ENCODE measurements at places on chromosomes 6 and 20.
A peak's percentile ranks its signal among the peaks of the same experiment; 100 is the strongest.

DNA sequence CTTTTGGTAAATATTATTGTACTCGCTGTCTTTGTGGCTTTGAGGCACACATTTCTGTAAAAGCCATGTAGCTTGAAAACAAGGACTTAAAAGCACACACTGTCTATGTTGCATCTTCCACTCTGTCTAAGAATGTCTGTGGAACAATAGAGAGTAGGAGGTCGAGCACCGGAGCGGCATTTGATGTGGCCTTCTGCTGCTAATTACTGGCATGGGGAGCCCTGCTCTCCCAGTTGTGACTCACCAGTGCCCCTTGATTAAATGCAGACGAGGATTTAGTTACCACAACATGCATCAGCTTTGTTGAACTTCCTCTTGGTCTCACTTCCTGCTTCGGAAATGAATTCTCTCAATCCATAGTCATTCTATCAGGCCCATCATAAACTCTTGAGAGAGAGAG, 680.7 kb upstream of the SLC35B3 start:
- no peak for DNase-seq

GRCh38 chr20:61252601-61253263, 671 bp downstream of the CDH4 start:
- no peak for DNase-seq

GRCh38 chr6:97465877-97466561, 183.0 kb upstream of the MMS22L start:
- DNase-seq: no peak

GRCh38 chr6:16918586-16918985, 157.3 kb upstream of the ATXN1 start:
- no peak for DNase-seq

GRCh38 chr6:170265655-170266054, 25.2 kb downstream of the DLL1 start:
- DNase-seq: no peak

GRCh38 chr20:20993372-20993771, 112.8 kb downstream of the LINC00237 start:
- DNase-seq: no peak

GRCh38 chr20:58851969-58852458, 502 bp upstream of the GNAS start:
- no peak for DNase-seq

GRCh38 chr6:30101444-30102413, 11.2 kb downstream of the TRIM31 start:
- DNase-seq: peak; percentile 64

DNA sequence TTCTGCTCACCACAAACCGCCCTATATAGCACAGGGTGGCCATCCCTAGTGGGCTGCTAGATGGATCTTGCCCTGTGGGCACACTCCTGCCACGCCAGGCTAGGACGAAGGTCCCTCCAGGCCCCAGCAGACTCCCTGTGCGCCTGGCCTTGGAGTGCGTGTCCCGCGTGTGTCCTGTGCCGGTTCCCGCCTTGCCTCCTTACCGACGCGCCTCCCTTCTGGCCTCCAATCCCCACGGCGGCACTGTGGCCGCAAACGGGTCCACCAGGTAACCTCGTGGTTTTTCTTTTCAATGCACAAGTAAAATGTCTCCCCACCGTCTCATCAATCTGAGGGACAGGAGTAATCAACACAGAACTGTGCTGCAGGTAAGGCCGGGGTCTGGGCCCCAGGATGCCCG, 133.8 kb upstream of the PHACTR3 start:
- DNase-seq: no peak

- no peak for DNase-seq
Measured at GRCh38 chr6:19842030-19842615, 5.0 kb downstream of the ID4 start.
